D341Med (cell line): ENCODE measurements at places on chromosomes 6 and 20.

GRCh38 chr20:37882961-37883712 lies 19.8 kb upstream of the VSTM2L start:
- DNase-seq: no peak

DNA sequence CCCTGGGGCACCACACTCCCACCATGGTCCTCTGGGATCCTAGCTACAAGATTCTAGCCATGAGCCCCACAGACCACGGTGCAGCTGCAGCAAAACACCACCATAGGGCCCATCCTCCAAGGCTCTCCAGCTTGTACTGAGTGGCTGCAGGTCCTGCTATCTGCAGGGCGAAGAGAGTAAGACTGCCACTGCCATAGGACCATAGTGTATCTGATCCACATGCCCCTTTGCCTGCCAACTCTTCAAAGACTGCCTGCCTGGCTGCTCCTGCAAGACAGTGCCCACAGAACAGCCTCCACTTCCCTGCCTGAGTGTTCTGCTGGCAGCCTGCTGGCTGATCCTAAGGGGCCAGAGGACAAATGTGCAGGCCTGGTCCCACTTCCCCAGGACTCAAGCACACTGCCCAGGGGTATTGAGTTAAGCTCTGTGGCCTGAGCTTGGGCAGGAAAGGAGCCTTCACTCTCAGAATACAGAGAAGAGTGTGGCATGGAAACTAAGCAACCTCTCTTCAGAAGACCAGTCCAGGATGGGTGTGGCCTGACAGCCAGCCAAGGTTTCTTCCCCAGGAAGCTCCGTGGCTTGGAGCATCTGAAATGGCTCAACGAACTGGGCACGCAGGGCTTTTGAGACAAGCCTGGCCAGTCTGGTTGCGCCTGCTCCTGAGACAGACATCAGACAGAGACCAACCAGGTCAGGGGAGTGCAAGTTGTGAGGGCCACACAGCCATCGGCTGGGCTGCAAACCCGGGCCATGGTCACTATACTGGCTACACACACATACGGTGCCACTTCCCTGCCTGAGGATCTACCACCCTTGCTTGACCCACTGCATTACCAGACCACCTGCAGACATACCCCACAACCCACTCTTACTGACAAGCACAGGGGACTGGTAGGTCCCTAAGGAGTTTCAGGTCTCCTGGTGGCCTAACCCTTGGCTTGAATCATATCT lies 54.5 kb downstream of the RNGTT start:
- DNase-seq: no peak

DNA sequence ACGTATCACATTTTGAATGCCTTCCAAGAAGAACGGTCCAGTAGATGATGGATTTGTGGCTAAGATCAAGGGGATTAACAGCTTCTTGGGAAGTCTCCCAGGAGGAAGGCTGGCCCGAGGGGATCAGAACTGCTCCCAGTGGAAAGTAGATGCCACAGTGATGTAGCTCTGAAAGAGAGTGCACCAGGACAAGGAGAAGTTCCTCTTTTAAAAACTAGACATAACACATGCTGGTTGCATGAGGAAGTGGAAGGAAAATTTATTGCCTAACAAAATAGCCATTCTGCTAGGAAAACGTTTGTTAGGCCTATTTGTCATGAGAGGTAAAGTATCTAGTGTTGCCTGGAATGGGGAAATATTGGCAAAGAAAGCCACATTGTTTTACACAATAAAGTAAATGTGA lies 87.8 kb downstream of the CDH26 start:
- DNase-seq: no peak

DNA sequence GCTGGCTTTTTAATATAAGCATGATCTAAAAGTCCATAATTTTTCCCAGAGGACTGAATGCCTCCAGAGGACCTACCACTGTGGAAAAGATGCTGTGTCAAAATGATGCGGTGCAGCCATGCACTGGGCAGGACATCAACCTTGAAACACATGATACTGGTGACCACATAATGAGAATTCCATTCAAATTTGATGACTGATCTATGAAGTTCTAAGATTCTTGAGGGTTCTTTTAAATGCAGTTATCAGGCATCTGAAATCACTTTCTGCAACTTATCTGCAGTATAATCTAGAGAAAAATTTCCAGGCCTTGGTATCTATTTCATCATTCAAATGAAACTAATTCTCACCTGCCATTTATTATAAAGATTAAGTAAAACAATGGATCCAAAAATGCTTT lies 15.0 kb upstream of the MARCKS start:
- DNase-seq: no peak

DNA sequence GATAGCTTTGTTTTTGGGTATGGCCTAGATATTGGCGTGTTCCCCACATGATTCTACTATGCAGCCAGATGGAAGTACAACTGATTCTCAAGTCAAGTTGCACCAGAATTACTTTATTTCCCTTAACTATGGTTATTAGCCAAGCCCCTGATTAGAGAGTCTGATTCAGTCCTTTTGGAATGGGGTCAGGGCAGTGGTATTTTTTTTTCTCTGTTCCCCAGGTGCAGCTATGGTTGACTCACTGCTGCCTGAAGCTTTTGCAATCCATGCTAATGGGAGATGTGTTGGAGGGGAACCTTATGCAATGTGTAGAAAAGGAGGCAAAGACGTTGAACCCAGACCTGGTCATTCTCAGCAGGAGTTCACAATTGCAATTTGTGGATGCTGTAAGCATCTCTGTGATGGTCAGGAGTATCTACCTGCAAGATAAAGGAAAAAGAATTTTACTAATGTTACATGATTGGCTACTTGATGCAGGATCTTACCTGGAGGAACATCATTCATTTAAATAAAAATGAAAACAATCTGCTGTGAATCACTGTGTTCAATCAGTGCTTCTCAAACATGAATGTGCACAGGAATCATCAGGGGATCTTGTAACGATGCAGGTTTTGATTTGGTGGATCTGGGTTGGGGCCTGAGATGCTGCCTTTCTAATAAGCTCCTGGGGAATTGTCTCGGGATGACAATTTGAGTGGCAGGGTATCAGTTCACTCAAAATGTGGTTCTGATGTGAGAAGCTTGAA lies 49.4 kb downstream of the PFDN4 start:
- DNase-seq: no peak

GRCh38 chr6:161066511-161066910 lies 74.9 kb downstream of the MAP3K4 start:
- no peak for DNase-seq

GRCh38 chr6:106558364-106558763 lies 70.9 kb downstream of the RTN4IP1 start:
- no peak for DNase-seq

- peak; percentile 21 for DNase-seq
Measured at GRCh38 chr20:63702036-63702665, 5.6 kb downstream of the ARFRP1 start.

DNA sequence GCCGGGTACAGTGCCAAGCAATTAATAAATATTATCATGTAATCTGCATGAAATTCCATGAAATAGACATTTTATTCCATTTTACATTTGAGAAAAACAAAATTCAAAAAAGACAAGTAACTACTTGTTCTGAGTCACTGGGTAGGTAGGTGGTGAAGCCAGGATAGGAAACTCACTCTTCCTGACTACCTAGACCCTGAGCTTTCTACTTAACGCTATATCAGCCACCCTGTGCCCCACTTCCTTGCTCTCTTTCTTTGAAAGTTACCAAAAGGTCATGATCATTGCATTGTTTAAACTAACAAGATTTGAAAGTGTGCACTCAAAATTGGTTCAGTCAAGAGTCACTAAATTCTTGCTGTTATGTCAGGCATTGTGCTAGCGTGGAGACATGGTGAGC lies 235.7 kb downstream of the CD83 start:
- no peak for DNase-seq

DNA sequence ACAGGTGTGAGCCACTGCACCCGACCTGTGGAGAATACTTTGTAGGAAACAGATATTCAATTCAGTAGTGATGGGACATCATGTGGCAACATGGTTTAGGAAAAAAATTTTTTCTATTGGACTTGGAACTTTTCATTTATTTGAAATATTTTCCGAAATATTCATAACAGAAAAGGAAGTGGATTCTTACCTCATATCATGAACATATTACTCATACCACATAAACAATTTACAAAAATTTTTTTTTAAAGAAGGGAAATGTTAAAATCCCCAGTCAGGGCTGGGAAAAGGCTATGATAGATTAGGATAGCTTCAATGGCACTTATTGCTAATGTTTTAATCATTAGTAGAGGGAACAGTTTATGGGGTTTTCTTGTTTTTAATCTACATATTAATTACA lies 6.8 kb upstream of the ALDH8A1 start:
- DNase-seq: no peak

GRCh38 chr6:5285526-5285925 lies 24.2 kb downstream of the FARS2 start:
- DNase-seq: no peak

DNA sequence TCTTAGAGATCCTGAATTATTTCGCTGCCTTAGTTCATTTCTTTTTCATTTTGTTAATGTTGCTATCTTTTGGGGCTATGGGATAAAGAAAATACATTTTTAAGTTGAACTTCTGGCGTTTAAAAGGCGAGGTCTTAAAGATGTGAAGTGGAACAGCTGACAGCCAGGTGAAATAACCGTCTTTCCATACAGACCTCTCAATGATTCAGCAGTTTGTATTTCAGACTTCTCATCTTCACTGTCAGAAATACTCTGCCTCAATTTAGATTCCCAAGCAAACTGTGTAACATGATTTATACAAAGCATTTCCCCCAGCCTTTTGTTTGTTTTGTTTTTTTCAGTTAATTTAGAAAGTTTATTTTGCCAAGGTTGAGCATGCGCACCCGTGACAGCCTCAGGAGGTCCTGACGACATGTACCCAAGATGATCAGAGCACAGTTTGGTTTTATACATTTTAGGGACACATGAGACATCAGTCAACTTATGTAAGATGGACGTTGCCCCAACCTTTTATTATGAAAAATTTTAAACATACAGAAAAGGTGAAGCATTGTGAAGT lies 40.0 kb downstream of the SLC9A8 start:
- no peak for DNase-seq

DNA sequence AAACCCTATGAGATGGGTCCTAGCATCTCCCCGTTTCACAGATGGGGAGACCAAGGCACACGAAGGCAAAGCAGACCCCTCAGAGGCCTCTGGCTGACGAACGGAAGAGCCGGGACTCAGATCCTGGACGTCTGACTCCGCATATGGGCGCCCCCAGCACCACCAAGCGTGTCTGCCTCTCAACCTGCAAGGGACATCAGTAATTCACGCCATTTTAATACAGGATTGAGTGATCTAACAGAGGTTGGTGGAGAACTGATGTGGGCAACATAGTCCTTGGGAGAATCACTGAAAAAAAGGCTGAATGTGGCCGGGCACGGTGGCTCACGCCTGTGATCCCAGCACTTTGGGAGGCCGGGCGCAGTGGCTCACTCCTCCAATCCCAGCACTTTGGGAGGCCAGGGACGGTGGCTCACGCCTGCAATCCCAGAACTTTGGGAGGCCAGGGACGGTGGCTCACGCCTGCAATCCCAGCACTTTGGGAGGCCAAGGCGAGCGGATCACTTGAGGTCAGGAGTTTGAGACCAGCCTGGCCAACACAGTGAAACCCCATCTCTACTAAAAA lies 206.6 kb downstream of the DLL1 start:
- DNase-seq: no peak

GRCh38 chr6:42251911-42252637 lies 34.4 kb upstream of the MRPS10 start:
- no peak for DNase-seq

DNA sequence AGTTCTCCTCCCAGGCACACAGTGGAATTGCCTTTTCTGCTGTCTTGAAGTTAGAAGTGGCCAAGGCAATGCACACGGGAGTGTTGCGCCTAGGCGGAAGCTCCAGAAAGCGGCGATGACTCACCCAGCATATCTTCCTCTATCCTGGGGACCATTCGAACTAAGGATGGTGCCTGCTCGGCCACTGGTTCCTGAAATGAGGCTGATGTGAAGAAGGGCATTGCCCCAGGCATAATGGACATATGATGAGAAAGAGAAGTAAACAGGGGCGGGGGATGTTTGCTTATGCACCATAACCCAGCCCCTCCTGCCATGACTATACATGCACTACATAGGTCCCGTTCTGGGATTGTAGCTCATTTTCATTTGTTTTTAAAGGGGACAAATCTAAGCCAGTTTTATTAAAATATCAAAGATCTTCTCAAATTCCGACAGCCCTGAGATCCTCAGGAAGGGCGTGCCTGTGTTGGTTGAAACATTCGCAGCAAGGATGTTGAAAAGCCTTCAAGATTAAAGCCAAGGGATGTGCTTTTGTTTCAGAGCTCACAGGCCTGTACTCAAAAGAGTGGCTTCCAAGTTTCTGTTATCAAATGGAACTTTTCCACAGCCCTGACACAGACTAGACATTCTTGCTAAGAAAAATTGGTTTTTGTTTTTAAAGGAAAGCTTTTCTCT lies 218.5 kb downstream of the LY86 start:
- no peak for DNase-seq

GRCh38 chr20:59948212-59948611 lies 8.0 kb downstream of the FAM217B start:
- DNase-seq: no peak

DNA sequence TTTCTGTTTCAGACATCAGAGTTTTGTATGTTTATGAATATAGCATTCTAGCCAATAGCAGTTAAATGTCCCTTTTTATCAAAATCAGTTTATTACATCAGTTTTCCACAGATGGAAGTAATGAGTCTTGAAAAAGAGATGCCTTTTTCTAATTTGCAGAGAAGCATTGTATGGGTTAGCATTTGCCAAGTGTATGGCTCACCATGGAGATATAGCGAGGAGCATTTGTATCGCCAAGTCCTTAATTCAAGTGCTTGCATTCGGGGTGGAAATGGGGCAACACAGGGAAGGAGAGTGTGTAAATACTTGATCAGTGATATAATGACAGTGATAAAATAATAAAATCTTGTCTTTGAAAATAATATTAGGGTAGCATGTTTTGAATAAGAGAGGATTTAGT lies 42.9 kb downstream of the TXLNB start:
- no peak for DNase-seq

DNA sequence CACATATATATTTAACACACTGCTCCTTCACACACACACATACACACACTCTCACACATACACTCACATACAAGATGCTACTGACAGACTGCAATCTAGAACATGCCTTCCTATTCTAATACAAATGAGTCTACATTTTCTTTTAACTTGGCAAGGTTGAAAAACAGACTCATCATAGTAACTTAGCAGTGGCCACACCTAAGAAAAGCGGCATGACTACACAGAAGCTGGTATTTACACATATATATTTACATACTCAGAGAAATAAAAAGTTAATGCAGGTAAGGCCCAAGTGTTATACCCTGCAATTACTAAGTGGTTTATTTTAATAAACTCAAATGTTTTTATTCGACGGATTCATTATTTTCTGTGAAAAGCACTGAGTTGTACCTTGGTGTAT lies 209.3 kb downstream of the FOXC1 start:
- no peak for DNase-seq

GRCh38 chr6:7473805-7474719 lies 67.4 kb upstream of the DSP start:
- no peak for DNase-seq

- DNase-seq: no peak
Measured at GRCh38 chr6:169965657-169966311, 214.4 kb downstream of the ERMARD start.
